ENCODE measurements at places on chromosomes 12 and 14.
A peak's percentile ranks its signal among the peaks of the same experiment; 100 is the strongest.

GRCh38 chr12:66340131-66340530 lies 37.8 kb downstream of the HELB start:
- DNase-seq, result no peak

DNA sequence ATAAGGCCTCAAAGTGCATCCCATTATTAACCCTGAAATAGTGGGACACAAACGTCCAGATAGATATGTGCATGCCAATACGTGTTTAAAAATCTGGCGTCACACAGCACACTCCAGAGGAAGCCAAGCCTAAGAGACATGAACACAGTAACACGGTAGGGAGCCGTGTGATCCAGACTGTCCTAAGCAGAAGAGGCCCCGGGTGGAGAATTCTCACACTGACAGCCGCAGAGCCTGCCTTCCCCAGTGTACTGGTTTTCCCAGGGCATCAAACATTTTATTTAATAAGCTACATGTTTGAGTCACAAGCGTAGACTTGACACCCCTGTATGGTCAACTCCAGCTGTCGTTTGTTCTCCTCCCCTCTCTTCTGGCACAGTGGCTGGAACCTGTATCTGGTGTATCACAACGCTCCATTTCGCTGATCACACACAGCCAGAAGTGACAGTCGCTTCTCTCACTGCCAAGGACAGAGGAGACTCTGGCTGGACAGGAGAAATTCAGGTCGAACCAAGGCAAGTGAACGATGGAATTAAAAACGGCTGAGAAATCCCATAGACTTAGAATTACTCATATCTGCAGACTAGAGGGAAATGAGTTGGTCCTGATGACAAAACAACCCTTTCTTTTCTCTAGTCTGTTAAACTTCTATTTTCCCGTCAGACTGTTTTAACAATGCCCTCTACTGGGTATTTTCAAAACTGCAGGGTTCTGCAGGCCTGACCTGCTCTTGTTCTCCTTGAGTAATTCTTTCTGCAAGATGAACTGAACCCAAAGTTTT lies 359.9 kb downstream of the RGS6 start:
- DNase-seq, result peak; percentile 9

DNA sequence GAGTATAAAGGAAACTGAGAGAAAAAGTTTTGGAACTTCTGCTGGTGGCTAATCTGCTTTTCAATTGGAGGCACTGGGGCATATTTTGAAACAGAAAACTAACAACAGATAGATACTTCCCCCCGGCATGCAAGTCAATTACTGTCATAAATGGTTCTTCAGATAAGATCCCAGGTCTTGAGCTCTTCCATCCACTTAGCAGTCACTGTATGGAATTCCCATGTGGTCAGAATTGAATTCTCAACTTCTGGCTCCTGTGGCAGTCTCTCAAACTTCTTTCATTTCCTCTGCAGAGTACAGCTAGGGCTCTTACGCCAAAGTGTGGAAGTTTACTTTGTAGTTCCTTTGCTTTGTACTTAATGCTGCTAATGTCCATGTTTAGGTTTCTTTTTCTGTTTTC lies 452.2 kb downstream of the IPO8 start:
- DNase-seq, result no peak

DNA sequence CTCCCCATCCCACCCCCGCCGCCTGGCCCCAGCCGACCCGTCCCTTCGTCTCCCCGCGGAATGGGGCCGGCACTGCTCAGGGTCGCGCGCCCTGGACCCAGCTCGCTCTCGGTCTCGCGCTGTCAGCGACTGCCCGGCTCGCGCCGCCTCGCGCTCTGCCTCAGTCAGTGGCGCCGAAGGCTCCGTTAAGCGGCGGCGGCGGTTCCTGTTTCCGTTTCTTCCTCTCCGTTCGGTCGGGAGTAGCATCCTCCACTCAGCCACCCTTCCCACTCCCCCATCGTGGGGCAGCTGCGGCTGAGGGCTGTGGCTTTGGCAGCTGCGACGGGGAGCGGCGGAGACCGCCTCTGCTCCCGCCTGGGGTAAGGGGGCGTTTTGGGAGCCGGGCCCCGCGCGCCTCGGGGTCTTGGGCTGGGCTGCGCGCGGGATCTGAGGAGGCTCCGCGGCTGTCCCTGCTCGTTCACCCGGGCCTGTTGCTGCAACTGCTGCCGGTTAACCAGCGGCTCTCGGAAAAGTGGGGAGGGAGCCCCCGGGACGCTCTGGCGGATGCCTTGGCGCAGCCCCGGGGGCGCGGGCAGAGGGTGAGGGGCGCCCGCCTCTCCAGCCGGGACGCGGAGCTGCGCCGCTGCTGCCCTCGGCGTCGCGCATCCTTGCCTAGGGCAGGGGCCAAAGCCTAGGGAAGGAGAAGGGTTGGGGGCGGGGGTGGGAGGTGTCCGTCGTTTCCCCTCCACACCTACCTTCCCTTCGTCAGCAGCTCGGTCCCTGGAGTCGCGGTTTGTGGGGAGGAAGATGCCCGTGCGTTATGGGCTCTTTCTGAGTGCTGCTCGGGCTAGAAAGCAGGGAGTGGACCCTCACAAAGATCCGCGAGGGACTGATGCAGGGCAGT lies 567 bp downstream of the FUT8 start:
- peak; percentile 17 for DNase-seq

Data from CD4-positive, alpha-beta T cell treated with Interleukin-10 for 1 hour (primary cell).